ENCODE measurements at places on chromosomes 6 and 20.

DNA sequence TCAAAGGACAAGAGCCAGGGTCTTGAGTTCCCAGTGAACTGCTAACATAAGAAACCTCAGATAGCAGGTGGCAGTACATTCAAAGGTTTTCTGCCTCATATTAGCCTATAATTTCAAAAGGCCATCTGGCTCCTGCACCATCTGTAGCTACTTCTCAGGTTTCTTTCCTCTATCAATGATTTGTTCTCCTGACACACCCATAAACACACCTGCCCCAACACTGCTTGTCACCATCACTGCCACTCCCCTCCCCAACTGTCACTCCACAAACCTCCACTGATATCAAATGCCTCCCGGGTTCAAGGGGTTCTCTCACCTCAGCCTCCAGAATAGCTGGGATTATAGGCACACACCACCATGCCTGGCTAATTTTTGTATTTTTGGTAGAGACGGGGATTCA is 152.7 kb upstream of the SLC22A16 start:
- no peak for DNase-seq

DNA sequence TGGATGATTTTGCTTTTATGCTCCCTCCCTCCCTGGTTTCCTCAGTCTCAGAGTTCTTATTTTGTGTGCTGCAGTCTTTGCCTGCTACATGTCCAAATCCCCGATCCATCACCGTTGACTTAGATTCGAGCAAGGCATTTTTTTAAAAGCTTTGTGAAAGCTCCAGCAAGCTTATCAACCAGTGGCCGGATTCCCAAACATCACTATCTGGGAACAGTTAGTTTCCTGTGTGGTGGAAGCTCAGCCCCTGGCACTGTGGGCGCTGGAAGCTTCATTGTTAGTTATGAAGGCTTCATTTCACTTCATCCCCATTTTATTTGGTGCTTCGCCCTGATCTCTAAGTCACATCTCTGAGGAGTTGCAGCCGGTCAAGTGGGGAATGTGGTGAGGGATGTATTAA is 44.7 kb downstream of the DEK start:
- DNase-seq: no peak

DNA sequence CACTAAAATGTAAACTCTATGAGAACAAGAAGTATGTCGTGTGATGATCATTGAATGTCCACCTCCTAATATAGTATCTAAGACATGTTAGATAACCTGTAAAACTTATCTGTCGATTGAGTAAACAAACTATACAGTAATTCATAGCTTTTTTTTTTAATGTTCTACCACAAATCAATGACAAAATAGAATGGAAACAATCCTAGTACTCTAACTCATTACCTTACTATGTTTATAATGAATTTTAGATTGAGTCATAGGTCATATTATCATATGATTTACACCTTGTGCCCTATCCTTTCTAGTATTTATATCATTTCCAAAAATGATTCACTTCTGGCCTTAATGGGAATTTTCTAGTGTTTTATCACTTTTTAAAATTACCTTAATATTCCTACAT is 6.1 kb downstream of the VTA1 start:
- no peak for DNase-seq

GRCh38 chr6:153947808-153948447 is 91.1 kb upstream of the OPRM1 start:
- DNase-seq: no peak

DNA sequence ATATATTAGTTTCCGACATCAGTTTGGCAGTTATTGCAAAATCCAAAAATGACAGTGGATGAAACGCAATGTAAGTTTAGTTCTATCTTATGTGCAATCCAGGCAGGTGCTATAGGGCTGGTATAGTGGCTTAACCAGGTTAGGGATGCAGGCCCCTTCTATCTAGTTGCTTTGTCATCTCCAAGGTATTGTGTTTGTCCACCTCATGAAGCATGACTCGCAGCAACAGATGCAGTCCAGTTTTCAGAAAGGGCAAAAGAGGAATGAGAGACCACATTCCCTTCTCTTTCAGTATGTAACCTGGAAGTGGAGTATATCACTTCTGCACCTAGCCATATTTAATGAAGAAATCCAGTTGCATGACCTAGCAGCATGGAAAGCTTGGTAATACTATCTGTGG is 59.7 kb downstream of the PKIB start:
- no peak for DNase-seq

GRCh38 chr6:105691081-105691480 is 288.2 kb upstream of the PREP start:
- no peak for DNase-seq

GRCh38 chr6:47524136-47524845 is 46.7 kb downstream of the CD2AP start:
- DNase-seq: no peak

GRCh38 chr6:29531668-29532067 is 27.9 kb downstream of the UBD start:
- no peak for DNase-seq

DNA sequence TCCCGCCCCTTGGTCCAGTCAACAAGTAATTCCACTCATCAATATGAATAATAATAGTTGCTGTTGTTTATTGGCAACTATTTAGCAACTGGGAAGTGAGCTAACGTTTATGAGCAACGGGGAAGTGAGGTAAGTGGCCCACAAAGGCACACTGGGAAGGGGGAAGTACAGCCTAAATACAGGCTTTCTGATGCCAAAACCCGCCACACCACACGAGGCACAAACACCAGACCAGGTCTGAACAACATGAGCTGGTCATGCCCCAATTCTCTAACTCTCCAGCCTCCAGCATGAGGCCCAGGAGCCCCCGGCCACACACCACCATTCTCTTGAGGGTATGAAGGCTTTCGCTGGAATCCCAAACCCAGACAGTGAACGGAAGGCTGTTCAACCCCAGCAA is 50.8 kb downstream of the PREX1 start:
- DNase-seq: no peak

DNA sequence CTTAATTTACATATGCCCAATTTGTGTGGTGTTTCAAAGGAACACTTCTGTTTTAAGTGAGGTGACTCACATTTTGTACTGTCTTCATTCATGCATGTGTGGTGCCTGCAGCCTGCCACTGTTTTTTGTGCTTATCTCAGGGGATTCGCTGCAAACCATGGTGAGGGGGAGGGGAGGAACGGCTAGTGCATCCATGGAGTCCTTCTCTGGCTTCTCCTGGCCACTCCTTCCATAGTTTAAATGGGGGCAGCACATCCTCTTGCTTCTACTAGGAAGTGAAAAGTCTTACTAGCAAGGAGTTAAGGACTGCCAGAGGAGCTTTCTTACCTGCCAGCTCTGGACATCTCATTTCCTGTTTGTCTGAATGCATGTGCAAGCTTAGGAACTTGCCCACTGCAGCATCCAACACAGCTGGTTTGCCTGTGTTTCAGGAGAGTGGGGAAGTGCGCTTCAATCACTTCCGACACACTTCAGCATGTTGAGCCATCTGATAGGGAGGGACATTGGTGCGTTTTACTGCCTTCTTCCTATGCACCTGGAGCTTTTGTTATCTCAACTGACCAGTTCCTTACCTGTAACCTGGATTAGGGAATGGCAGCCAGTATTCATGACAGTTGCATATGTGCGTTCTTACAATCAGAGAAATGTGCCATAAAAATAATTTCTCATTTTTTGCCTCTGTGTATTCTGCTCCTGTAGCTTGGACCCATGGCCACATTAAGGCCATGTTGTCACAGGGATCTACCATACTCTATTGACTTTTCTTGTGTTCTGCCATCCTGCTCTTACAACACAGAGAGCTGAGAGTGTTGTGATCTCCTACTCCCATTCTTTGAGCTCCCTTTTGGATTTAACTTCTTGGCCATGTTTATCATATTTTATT is 211.3 kb downstream of the ARID1B start:
- DNase-seq: no peak

DNA sequence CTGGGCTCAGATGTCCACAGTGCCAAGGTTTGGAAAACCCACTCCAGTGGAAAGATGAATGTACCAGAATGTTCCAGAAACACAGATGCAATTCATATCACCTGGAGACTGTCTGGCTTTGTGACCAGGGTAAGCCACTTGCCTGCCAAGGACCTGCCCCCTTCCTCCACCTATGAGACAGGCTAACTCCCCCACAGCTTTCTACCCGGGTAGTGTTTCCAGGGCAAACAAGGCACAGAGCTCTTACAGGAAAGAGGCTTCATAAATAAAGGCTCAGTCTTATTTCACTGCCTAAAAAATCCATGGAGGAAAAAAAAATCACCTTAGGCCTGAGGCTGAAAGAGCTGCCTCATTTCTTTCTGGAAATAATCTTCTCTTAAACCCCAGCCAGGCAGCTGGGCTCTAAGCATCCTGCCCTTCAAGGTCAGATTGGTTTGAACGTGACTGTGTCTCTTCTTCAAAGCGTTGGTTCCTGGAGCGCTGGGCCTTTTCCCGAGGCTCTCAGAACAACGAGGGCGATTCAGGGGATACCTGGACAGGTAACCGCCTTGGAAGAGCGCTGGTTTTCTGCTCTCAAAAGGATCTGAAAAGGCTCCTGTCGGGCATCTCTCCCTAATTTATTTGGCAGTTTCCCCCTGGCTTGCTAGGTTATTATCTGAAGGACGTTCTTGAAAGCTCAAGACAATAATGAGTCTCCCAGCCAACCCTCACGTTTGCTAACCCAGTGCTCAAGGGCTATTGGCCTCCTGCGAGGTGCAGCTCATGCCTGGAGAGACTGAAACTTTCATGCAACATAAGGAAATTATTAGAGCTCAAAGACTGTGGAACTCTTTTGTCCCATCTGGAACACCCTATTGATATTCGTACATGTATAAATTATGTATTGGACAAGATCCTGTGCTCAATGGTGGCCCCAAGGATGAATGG is 199.2 kb upstream of the PMEPA1 start:
- no peak for DNase-seq

GRCh38 chr6:20830576-20830975 is 296.3 kb downstream of the CDKAL1 start:
- no peak for DNase-seq

GRCh38 chr6:38279963-38280588 is 359.7 kb downstream of the BTBD9 start:
- DNase-seq: no peak

DNA sequence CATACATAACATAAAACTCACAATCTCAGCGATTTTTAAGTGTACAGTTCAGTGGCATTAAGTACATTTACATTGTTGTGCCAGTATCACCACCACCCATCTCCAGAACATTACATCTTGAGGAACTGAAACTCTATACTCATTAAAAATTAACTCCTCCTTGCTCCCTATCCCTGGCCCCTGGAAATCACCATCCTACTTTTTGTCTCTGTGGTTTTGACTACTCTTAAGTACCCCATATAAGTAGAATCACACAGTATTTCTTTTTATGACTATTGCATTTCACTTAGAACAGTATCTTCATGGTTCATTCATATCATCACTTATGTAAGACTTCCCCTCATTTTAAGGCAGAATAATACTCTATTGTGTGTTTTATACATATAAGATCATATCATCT is 1108.1 kb downstream of the GRIK2 start:
- no peak for DNase-seq

GRCh38 chr6:163937071-163937470 is 522.6 kb downstream of the QKI start:
- no peak for DNase-seq

DNA sequence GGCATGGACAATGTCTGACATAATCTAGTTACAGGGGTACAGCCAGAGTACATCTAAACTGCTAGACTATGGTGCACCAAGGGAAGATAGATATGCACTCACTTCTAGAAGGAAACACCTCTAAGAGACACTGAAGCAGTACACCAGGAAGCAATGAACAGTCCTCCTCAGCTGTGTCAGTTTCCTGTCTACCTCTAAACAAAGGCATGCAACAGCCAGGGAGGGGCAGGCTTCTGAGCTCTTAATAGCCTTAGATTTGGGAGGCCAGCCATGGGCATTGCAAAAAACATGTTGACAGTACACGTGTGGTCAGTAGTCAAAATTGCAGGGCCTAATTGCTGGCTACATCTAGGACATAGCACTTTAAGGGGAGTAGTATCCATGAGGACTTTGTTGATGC is 21.4 kb downstream of the CRYBG1 start:
- DNase-seq: no peak

DNA sequence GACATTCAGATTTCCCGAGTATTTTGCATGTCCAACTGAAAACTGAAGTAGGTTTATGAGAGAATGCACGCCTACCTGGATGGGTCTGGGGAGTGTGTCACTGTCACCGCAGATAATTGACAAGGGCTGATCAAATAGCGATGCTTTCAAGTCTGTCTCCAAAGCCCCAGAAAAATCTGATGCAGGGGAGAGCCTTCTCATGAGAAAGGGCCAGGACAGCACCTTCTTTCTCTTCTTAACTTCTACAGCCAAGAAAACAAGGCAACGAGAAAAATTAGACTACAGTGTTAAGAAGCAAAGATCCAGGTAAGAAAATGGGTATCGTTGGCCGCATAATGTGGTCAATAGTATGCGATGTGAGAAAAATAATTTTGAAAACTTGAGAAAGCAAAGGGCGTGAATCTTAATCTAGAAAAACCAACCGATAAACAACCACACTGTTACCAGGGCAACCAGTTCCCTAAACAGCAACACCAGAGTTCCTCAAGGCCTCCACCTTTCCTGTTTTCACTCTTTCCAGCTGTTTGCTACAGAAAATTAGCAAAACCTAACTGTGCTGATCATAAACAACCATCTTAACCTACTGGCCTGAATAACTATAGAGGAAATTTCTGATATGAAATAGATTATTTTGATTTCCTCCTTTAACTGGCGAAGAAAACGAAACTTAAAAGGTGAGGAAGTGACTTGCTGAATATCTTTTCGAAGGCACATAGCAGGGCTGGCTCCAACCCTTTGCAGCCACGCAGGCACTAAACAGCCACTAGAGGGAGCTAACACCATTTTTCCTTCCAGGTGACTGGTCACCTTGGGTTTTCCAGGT is 2.6 kb downstream of the TAGAP start:
- DNase-seq: peak; percentile 51

GRCh38 chr6:24738741-24739140 is 19.8 kb upstream of the C6orf62 start:
- no peak for DNase-seq

DNA sequence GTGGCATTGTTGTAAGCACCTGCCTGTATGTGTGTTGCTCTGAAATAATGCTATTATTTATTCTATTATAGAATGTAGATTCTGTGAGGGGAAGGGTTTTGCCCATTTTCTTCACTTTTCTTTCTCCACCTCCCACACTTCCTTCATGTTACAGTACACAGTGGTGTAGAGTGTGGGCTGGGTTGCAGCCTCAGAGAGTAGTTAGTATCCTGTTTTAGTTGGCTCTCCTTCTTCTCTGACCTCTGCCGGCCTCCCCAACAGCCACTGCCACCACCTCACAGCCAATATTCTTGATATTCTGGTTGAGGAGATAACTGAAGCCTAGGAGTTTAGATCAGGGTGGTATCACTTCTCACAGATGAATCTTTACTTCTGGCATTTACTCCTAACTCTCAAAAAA is 143.4 kb downstream of the BCKDHB start:
- DNase-seq: no peak

GRCh38 chr6:130259557-130259956 is 36.8 kb upstream of the SAMD3 start:
- no peak for DNase-seq

DNA sequence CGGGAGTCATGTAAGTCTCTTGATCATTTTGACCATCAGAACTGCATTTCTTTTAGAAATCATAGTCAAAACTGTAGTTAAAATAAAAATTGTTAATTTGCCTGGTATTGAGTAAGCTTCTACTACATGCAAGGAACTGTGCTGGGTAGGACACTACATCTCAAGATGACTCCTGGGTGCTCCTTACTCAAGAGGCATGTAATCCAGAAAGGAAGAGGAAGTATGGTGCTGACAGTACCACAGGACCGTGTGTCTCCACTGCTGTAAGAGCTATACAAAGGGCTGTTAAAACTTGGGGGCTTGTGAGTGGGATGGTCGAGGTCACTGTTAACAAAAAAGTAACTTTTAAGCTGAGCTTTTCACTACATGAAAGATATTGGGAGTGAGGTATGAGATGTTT is 508.3 kb upstream of the SOX4 start:
- DNase-seq: no peak
